ENCODE measurements at places on chromosomes 13 and 19.
A peak's percentile ranks its signal among the peaks of the same experiment; 100 is the strongest.

GRCh38 chr13:33453936-33454335 lies 168.4 kb upstream of the STARD13 start:
- no peak overlapping the region for H3K27ac ChIP-seq
- H3K27me3 ChIP-seq: no peaks in the 10 kb centered on the region
- no peaks in the 10 kb centered on the region for H3K36me3 ChIP-seq
- DNase-seq: no peak
- H3K4me1 ChIP-seq: no peaks in the 10 kb centered on the region

DNA sequence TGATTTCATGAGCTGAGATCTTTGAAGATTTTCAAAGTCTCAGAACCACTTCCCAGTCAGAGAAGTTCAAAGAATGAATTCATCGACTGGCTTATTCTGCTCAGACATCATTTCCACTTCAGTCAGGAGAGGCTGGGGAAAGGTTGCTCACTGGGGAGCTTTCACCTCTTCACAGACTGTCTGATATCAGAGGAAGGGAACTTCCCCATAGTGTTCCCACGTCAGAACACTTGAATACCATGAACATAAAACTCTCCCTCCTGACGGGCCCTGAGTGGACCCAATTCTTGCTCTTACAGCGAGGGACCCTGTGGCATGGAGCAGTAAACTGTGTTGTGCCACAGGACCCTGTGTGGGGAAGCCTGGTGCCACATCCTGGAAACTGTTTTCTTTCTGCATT lies 492.6 kb downstream of the COG6 start:
- DNase-seq: no peak
- peaks cover 19% of the 10 kb centered on the region for H3K4me1 ChIP-seq
- H3K36me3 ChIP-seq: no peaks in the 10 kb centered on the region
- H3K4me3 ChIP-seq: no peak overlapping the region

- DNase-seq: no peak
- H3K4me1 ChIP-seq: peaks cover 8% of the 10 kb centered on the region
- no peaks in the 10 kb centered on the region for H3K27me3 ChIP-seq
- H3K4me3 ChIP-seq: no peak overlapping the region
- H3K36me3 ChIP-seq: peaks cover 6% of the 10 kb centered on the region
- H3K27ac ChIP-seq: no peak overlapping the region
These were observed 136.8 kb downstream of the TBC1D4 start for GRCh38 chr13:75345193-75345592.

DNA sequence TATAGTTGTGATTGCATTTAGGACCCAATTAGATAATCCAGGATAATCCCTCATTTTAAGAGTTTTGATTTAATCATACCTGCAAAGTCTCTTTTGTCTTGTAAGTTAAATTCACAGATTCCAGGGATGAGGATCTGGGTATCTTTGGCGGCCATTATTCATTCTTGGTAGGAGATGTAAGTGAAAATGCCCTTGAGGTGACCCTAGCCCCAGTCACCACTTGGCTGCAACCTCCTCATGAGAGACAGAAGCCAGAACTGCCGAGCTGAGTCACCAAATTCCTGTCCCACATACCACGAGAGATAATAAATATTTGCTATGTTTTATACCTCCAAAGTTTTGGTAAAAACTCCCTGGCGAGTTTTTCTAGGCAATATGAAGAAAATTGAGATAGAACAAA lies 389.4 kb downstream of the RFC3 start:
- no peak overlapping the region for H3K27ac ChIP-seq
- no peaks in the 10 kb centered on the region for H3K4me1 ChIP-seq
- H3K4me3 ChIP-seq: no peak overlapping the region
- no peak for DNase-seq
- no peaks in the 10 kb centered on the region for H3K27me3 ChIP-seq
- no peaks in the 10 kb centered on the region for H3K36me3 ChIP-seq

- no peaks in the 10 kb centered on the region for H3K27me3 ChIP-seq
- H3K4me1 ChIP-seq: peaks cover 5% of the 10 kb centered on the region
- peak overlapping the region; percentile 27 for H3K4me3 ChIP-seq
- H3K27ac ChIP-seq: peak overlapping the region; percentile 43
- peaks cover 4% of the 10 kb centered on the region for H3K36me3 ChIP-seq
These were observed 15.9 kb downstream of the ZNF787 start for GRCh38 chr19:56105090-56105701.

GRCh38 chr13:31477961-31478360 lies 261.4 kb upstream of the RXFP2 start:
- H3K4me3 ChIP-seq: no peak overlapping the region
- H3K4me1 ChIP-seq: no peaks in the 10 kb centered on the region
- DNase-seq: no peak
- H3K27me3 ChIP-seq: no peaks in the 10 kb centered on the region
- no peaks in the 10 kb centered on the region for H3K36me3 ChIP-seq
- H3K27ac ChIP-seq: no peak overlapping the region

GRCh38 chr19:2732157-2732725 lies 7.6 kb downstream of the SLC39A3 start:
- peaks cover 9% of the 10 kb centered on the region for H3K36me3 ChIP-seq
- H3K4me3 ChIP-seq: no peak overlapping the region
- peaks cover 7% of the 10 kb centered on the region for H3K27me3 ChIP-seq
- no peak for DNase-seq

GRCh38 chr19:53644061-53644816 lies 12.4 kb downstream of the DPRX start:
- H3K4me1 ChIP-seq: peaks cover 9% of the 10 kb centered on the region
- no peaks in the 10 kb centered on the region for H3K36me3 ChIP-seq
- H3K27me3 ChIP-seq: no peaks in the 10 kb centered on the region

DNA sequence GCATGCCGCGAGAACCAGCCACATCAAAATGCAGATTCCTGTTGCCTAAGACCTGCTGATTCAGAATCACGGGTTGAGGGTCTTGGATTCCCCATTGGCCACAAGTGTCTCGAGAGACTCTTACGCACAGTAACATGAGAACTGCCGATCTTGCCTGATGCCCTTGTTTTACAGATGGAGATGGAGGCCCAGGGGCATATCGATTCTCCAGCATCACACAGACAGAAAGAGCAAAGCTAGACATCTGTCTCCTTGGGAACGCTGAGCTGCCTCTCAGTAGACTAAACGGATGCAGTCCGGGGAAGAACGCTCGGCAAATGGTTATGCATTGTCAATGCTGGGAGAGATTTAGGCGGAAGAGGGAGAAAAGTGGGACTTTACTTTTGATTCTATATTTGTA lies 5.4 kb downstream of the NLRP12 start:
- no peak overlapping the region for H3K4me3 ChIP-seq
- no peak for DNase-seq
- H3K36me3 ChIP-seq: no peaks in the 10 kb centered on the region
- H3K4me1 ChIP-seq: no peaks in the 10 kb centered on the region
- peaks cover 8% of the 10 kb centered on the region for H3K27me3 ChIP-seq

GRCh38 chr13:36430247-36431203 lies 1.8 kb upstream of the CCNA1 start:
- peaks cover 3% of the 10 kb centered on the region for H3K36me3 ChIP-seq
- peak overlapping the region; percentile 49 for H3K4me3 ChIP-seq
- DNase-seq: no peak
- no peak overlapping the region for H3K27ac ChIP-seq
- H3K4me1 ChIP-seq: peaks cover 12% of the 10 kb centered on the region

DNA sequence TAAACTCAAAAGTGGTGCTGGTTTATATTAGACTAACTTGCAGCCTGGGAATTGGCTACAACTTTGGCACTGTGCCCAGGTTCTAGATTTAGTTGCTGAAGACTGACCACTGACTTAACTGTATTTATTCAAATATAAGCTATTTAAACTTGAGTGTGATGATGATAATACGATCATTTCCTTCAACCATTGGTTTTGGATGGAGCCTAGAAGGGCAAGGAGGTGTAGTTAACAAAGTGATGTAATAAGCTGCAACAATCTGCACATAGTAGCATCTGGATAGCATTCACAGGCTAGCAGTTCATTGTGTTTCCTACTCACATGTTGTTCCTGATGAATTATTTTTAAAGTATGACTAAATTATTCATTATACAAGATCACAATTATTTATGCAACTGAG lies 55.2 kb upstream of the DACH1 start:
- no peak overlapping the region for H3K27ac ChIP-seq
- no peak for DNase-seq
- H3K4me1 ChIP-seq: no peaks in the 10 kb centered on the region
- no peaks in the 10 kb centered on the region for H3K36me3 ChIP-seq
- H3K4me3 ChIP-seq: no peak overlapping the region
- H3K27me3 ChIP-seq: no peaks in the 10 kb centered on the region

- H3K36me3 ChIP-seq: no peaks in the 10 kb centered on the region
- no peak for DNase-seq
These were observed 16.1 kb upstream of the TLE2 start for GRCh38 chr19:3045191-3045590.

- peak overlapping the region; percentile 19 for H3K27ac ChIP-seq
- DNase-seq: no peak
- H3K4me3 ChIP-seq: no peak overlapping the region
- no peaks in the 10 kb centered on the region for H3K27me3 ChIP-seq
These were observed 56.6 kb downstream of the SMARCA4 start for GRCh38 chr19:11017275-11018035.

DNA sequence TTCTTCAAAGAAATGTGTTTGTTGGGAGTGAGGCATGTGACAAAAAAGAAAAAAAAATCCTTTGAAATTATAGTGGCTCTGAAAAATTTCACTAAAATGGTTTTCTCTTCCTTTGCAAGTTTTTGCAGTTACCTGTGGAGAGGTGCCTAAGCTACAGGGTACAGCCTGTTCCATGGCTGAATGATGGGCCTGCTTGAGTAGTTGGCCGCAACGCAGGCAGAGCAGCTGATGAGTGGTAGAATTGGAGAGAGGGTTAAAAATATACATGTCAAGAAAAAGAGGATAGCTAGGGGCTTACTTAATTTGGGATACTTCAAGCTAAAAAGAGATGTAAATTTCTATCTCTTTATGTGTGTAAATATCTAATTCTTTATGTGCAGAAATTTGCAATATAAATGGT lies 629.1 kb upstream of the SLC10A2 start:
- DNase-seq: no peak
- H3K4me1 ChIP-seq: peaks cover under 1% of the 10 kb centered on the region
- H3K27me3 ChIP-seq: no peaks in the 10 kb centered on the region
- no peak overlapping the region for H3K4me3 ChIP-seq
- H3K27ac ChIP-seq: no peak overlapping the region
- H3K36me3 ChIP-seq: no peaks in the 10 kb centered on the region

- no peaks in the 10 kb centered on the region for H3K36me3 ChIP-seq
- peaks cover 5% of the 10 kb centered on the region for H3K27me3 ChIP-seq
- no peak overlapping the region for H3K27ac ChIP-seq
- H3K4me1 ChIP-seq: no peaks in the 10 kb centered on the region
- no peak for DNase-seq
These were observed 413.4 kb downstream of the ZNF536 start for GRCh38 chr19:30785458-30786137.

DNA sequence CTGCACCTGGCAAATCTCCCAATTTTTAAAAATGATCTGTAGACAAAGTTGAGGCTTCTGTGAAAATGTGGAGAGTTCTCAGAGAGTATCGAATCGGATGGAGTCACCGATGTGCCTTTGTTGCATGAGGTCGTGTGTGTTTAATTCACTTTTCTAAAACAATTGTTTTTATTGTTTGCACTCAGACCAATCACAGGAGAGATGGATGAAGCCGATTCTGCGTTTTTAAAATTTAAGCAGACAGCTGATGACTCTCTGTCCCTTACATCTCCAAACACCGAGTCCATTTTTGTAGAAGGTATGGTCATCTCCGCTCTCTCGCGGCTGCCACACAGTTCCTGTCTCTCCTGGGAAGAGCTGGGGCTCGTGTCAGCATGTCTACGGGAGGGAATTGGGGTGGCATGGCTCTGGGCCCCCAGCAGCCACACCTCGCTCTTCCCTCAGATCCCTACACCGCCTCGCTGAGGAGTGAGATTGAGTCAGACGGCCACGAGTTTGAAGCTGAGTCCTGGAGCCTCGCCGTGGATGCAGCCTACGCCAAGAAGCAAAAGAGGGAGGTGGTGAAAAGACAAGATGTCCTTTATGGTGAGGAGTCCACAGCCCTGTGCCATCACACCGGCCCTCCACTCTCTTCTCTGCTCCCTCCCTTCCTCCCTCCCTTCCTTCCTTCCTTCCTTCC lies 47.2 kb downstream of the PEX11G start:
- no peak for DNase-seq
- peaks cover 2% of the 10 kb centered on the region for H3K4me1 ChIP-seq

GRCh38 chr19:45746866-45747265 lies 13.6 kb downstream of the MEIOSIN start:
- no peak for DNase-seq
- no peaks in the 10 kb centered on the region for H3K27me3 ChIP-seq
- no peaks in the 10 kb centered on the region for H3K4me1 ChIP-seq
- H3K27ac ChIP-seq: no peak overlapping the region

DNA sequence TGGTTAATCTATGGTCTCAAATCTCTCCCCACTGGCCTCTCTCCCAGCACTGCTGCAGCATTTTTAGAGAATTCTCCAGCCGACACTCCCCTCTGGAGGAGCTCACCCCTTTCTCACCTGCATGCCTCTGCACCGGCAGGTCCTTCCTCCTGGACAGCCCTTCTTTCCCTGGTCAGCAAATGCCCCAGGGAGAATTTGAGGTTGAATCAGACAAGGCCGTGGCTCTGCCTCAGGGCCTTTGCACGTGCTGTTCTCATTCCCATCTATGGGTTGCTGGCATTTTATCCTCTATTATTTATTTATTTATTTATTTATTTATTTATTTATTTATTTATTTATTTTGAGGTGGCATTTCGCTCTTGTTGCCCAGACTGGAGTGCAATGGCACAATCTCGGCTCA lies 1.4 kb upstream of the DOCK6 start:
- DNase-seq: no peak
- H3K4me1 ChIP-seq: peaks cover 11% of the 10 kb centered on the region
- no peaks in the 10 kb centered on the region for H3K36me3 ChIP-seq
- H3K4me3 ChIP-seq: peak overlapping the region; percentile 72

DNA sequence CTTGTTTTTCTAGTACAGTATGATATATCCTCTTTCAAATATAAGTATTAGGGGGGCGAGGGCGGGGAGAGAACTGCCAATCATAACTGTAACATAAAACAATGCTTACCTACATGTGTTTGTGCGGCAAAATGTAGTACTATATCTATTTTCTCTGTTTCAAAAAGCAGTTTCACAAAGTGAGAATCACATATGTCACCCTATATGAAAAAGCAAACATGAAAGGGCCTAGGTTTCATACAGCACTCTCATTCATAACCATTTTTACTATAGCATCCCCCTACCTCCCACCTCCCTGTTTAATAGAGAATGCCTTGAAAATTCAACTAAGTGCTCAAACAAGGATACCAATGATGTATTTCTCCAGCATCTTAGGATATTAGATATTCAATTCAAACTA lies 5.2 kb downstream of the TGDS start:
- no peaks in the 10 kb centered on the region for H3K27me3 ChIP-seq
- H3K36me3 ChIP-seq: peaks cover 18% of the 10 kb centered on the region
- peaks cover 23% of the 10 kb centered on the region for H3K4me1 ChIP-seq
- no peak for DNase-seq

DNA sequence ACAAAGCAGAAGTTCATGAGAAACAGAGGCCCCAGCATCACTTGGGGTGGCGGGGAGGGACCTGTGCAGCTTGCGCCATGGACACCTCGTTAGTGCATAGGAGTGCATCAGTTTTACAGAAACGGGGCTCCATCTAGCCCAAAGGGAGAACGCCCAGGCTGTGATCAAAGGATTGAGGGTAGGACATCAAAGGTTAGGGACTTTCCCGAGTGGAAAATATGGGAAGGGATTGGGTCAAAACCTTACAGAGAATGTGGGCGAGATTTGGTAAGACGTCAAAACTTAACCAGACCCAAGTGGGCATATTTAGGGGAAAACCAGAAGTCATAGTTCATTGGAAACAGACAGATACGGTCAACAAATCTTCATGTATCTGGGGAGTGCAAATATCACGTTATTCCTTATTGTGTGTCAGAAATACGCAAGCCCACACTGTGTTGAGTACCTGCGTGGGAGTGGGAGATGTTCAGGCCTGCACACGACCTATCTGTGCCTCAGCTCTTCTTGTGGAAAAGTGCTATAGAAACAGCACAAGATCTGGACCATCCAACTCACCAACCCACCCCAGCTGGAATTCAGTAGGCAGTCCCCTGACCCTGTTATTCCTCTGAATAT lies 9.4 kb upstream of the GRAMD1A start:
- DNase-seq: no peak
- peaks cover 2% of the 10 kb centered on the region for H3K27me3 ChIP-seq
- H3K4me3 ChIP-seq: no peak overlapping the region
- no peaks in the 10 kb centered on the region for H3K36me3 ChIP-seq
